Testis (tissue), 5 donors: ENCODE measurements at places on chromosomes 6 and 20. TPM values are rescaled to one million over a fixed set of nuclear protein-coding genes. Genes with fewer than 3 reads are reported as not detected.

DNA sequence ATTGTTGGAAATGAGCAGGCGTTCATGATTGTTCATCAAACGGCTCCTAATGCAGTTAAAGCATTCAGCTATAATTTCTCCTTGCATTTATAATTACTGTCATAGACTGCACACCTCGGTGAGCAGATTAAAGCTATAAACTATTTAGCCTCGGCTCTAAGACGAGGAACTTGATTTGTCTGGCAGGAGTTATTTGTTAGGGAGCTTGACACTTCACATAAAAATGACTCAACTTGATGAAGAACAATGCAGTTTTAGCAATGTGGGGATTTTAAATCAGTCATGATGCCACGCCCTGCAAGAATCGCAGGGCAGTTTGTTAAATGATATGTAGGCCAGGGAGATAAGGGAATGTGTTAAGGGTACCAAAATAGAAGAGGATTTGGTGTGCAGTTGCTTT is 290.2 kb downstream of the TSHZ2 start:
- DNase-seq = no peak

- no peak for DNase-seq
These were observed 51.1 kb upstream of the SSTR4 start for GRCh38 chr20:22984008-22984407.

TTI1 gene
- total RNA-seq = 26.0 TPM

DNA sequence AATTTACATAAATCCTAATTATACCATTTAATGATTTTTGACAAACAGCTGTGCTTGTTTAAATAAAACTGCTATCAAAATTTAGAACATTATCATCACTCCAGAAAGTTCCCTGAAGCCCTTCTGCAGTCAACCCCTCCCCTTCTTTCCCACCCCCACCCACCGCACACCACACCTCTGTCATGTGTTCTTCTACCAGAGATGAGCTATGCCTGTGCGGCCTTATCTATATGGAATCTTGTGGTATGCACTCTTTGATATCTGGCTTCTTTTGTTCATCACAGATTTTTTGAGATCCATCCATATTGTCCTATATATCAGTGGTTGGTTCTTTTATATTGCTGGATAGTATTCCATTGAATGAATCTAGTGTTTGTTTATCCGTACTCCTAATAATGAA is 7.2 kb downstream of the MYLIP start:
- no peak for DNase-seq

DNA sequence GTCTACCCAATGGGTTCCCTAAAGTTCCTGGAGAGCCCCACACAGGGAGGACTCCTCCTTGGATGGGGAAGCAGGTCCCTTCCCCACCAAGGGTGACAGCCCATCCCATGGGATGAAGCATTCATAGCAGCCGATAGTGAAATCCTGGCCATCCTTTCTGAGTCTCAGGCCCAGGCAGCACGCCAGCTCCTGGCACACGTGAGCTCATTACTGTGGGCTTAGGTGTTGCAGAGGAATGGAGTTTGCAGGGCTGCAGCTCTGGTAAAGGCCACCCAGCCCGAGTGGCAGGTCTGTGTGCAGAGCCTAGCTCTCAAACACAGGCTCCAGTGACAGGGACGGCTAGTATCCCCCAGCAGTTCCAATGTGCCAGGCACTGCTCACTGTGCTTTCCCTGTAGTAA is 31.0 kb downstream of the SIRPA start:
- no peak for DNase-seq

DNA sequence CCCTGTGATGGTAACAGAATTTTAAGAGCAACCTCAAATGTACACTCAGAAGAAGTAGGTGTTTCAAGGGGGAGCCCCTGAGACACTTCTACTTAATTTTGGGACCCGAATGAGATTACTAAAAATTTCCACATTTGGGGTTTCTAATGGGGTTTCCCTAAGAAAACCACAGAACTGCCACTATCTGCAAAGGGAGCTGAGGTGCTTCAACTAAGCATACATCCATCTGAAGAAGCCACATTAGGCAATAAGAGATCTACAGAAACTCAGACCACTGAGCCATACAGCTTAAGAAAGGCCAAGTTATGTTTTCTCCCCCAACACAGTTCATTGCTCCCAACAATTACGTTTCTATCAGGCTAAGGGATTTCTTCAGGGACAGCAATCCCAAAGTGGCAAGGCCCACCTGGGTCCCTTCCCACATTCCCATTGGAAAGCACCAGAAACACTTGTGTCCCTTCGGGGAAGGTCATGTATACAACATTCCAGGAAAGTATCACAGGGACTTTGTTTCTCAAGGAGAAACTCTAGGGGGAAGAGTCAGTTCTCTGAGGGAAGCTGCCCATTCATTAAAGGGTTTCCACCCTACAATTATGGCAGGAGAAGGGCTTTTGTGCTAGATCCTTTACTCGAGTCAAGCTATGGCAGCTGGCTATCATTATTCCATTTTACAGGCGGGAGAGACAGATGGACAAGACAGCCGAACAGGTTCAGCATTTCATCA is 5.0 kb downstream of the BCL2L1 start:
- DNase-seq = no peak

GRCh38 chr6:148566664-148567350 is 180.0 kb upstream of the UST start:
- no peak for DNase-seq

DNA sequence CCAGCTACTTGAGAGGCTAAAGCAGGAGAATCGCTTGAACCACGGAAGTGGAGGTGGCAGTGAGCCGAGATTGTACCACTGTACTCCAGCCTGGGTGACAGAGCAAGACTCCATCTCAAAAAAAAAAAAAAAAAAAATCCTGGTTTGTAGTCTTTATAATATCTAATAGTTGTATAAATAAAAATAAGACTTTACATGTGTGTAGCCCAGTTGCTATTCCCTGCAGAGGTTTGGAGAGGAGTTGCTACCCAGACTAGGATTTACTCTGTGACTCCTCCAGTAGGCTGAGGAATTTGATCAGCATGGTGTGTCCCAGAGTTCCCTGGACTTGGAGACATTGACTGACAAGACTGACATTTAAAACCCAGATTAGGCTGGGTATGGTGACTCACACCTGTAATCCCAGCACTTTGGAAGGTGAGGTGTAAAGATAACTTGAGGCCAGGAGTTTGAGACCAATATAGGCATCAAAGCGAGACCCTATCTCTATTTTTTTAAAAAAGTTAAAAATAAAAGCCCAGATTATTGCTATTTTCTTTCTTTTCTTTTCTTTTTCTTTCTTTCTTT is 10.2 kb downstream of the CHMP4B start:
- DNase-seq = no peak

DNA sequence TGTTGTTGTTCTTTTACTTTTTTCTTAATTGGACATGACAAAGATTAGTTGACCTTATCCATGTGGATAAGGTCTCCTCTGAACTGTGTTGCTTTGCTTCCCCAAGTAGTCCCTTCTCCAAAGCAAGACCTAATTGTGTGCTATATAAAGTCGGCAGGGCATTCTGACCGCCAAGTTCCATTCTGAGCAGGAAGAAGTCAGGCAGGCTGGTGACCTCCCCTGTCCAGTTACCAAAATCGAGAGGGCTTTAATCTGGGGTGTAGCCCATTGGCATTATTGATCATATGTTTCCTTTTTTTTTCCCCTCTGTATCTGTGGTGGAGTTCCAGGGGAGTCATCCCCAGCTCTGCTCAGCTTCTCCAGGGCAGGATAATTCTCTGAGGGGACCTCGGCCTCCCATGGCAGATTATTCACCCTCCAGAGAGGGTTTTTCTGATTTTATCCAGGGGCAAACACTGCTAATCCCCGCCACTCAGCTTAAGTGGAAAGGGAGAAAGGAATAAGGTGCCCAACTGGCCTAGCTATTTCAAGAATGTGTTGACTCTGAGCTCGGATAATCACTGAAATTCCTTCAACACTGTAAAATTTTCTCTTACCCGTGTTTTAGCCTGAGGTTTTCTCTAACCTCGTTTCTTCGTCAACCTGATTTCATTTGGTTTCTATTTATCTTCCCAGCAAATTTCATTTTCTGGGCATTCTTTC is 71.8 kb upstream of the L3MBTL3 start:
- no peak for DNase-seq

- no peak for DNase-seq
These were observed 125.2 kb downstream of the HIVEP2 start for GRCh38 chr6:142819603-142820337.

ANKEF1 gene
- 32.4 TPM for total RNA-seq

SLC35B3 gene
- 11.6 TPM for total RNA-seq

DNA sequence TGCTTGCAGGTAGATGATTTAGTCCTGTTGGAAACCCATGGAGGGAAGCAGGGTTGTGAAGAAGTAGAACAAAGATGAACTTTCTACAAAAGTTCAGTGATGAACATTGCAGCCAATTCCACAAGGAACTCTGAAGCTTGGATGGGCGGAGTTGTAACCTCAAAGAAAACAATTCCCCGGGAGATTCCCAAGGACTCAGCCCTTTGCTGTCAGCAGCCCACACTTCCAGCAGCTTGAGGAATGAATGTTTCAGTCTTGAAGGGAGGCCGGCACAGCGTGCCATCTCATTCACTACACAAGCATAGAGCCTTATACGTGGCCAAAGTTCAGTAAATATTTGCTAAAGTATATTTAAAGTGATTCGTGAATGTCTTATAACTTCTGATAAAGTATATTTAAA is 269.4 kb downstream of the NKAIN2 start:
- DNase-seq = peak; percentile 13

DNA sequence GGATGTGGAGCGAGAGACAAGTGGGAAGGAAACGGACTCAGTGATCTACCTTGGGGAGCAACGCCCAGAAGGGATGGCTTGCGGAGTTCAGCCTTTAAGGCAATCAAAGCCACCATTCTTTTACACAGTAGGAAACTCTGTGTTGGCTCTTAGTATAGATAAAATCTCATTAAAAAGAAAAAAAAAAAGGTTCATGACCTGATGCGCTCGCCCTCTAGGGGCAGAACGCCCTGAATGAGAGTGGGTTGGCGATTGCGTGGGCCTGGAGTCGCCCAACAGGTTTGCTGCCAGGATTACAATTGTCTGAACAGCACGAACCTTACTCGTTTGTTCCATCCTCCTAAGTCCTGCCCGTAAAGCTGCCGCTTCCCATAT is 1.2 kb downstream of the TPD52L1 start:
- peak; percentile 51 for DNase-seq

GRCh38 chr6:134619789-134620188 is 301.9 kb upstream of the SGK1 start:
- no peak for DNase-seq

DNA sequence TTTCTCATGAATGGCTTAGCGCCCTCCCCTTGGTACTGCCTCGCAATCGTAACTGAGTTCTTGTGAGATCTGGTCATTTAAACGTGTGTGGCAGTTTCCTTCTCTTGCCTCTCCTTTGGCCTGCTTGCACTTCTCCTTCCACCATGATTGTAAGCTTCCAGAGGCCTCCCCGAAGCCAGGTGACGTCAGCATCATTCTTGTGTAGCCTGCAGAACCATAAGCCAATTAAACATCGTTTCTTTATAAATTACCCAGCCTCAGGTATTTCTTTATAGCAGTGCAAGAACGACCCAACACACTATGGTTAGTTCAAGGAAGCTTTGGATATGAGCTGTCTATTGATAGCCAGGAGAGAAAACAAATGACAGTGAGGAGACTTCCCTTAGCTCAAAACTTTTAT is 29.5 kb upstream of the ADTRP start:
- DNase-seq = no peak

DNA sequence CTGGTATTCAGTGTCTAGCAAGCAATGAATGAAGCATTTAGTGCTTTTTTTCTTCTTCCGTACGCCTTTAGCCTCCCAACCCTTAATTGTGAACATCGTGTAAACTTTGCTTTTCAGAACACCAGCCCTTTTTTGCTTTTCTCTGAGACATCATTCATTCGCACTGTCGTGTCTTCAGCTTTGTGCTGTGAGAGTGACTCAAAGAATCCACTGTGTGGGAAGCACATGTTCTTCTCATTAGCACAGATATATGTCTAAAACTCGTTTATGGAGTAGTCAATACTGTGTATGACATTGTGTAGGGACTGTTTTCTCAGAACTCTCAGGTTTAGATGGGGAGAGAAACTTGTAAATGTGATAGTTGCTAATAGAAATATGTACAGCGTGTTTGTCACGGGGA is 279.1 kb downstream of the FARS2 start:
- DNase-seq = no peak

DNA sequence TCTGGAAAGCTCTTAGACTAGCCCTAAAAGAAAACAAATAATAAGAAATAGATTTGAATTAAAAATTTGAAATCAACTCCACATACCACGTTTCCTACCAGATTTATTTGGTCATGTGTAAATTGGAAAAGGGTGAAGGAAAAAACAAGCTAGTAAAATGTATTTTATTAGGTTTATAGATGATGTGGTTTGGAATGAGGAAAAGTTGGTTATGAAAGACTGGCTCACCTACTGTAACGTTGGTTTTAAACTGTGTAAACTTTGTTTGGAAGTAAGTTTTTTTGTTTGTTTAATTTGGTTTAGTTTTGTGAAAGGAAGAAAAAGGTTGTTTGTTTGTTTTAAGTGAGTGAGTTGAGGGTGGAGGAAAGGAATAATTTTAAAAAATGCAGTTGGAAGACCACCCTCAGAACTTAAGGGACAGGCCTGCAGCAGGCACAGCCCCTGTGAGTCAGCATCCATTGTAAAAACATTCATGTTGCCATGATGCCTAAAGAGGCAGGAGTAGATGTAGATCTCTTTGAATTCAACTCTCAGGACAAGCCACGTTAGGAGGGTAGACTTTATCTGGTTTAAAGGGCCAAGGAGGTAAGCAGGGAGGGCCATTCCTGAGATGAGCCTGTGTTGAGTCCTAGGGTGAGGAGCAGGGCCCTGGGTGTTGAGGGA is 93.7 kb upstream of the SCGN start:
- DNase-seq = no peak

- peak; percentile 79 for DNase-seq
These were observed 80.0 kb upstream of the RPS6KA2 start for GRCh38 chr6:166707045-166707444.
